AG04449 (cell line): ENCODE measurements at places on chromosomes 2 and 18.

DNA sequence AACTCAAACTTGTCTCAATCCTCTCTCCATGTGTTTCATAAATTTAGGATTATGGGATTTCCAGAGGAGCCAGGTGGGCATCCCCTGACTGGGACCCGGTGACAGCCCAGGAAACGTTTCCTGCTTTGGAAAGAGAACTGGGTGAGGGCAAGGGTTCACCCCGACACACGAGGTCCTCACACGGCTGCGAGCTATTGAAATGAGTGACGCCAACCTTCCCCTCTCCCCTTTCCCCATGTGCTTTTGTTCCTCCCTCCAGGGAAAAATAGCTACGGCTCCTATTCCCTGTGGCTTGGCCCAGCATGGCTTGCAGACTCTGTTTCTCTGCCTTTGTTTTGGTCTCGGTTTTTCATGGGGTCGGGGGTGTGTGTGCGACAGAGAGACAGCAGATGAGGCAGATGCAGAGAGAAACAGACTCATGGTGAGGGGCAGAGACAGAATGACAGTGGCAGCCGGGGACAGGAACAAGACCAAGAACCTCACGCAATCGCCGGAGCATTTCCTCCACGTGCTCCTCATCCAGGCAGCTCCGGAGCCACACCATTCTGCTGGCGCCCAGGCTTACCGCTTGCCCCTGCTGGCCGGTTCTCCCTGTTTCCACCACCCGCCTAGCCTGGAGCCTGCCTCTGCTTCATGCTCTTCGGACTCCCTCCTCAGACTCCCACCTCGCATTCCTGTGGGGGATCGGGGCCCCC is 238.5 kb downstream of the DYSF start:
- DNase-seq: no peak

- no peak for DNase-seq
These were observed 161.8 kb downstream of the PRKCE start for GRCh38 chr2:45813003-45813941.

GRCh38 chr2:72673279-72673678 is 152.6 kb downstream of the EXOC6B start:
- no peak for DNase-seq

GRCh38 chr2:159755788-159756187 is 42.2 kb downstream of the CD302 start:
- DNase-seq: no peak

- DNase-seq: no peak
These were observed 85.0 kb downstream of the TTC27 start for GRCh38 chr2:32712870-32713269.

- DNase-seq: no peak
These were observed 8.7 kb downstream of the CYRIA start for GRCh38 chr2:16656784-16657391.

GRCh38 chr18:58670404-58671110 is 708 bp upstream of the MALT1 start:
- DNase-seq: no peak

- no peak for DNase-seq
These were observed 4.1 kb upstream of the ITPRIPL1 start for GRCh38 chr2:96320728-96321622.

- no peak for DNase-seq
These were observed 111.8 kb upstream of the SP3 start for GRCh38 chr2:174076975-174077374.

DNA sequence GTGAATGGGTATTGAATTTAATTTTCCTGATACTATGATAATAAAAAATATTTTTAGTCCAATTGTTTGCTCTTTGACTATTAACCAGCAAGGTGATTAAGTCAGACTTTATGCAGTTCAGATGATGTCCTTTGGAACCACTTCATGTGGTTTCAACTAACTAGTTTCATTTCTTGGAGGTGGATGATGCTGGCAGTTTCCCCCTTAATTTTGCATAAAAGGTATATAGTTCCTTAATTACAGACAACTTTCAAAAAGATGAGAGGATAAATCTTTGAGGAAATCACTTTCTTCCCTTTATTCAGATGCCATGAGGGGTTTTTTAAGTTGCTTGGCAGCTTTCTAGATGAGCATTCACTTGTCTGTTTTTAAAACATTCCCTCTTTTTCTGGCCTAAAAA is 223.1 kb downstream of the PHLPP1 start:
- no peak for DNase-seq
